ENCODE measurements at places on chromosomes 3 and 15. TPM values are rescaled to one million over a fixed set of nuclear protein-coding genes. Genes with fewer than 3 reads are reported as not detected.
A peak's percentile ranks its signal among the peaks of the same experiment; 100 is the strongest.

The ANKRD63 gene
- total RNA-seq: not detected

DNA sequence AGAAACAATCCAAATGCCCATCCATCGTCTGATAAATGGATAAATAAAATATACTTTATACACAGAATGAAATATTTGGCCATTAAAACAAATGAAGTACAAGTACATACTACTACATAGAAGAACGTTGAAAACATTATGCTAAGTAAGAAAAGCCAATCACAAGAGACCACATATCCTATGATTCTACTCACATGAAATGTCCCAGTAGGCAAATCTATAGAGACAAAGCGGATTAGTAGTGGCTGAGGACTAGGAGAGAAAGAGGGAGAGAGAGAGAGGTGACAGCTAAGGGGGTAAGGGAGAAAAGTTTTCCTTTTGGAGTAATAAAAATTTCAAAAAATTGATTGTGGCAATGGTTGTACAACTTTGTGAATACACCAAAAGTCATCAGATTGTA, 147.0 kb downstream of the GREM1 start:
- no peak for DNase-seq
- peaks cover 40% of the 10 kb centered on the region for H3K4me1 ChIP-seq

DNA sequence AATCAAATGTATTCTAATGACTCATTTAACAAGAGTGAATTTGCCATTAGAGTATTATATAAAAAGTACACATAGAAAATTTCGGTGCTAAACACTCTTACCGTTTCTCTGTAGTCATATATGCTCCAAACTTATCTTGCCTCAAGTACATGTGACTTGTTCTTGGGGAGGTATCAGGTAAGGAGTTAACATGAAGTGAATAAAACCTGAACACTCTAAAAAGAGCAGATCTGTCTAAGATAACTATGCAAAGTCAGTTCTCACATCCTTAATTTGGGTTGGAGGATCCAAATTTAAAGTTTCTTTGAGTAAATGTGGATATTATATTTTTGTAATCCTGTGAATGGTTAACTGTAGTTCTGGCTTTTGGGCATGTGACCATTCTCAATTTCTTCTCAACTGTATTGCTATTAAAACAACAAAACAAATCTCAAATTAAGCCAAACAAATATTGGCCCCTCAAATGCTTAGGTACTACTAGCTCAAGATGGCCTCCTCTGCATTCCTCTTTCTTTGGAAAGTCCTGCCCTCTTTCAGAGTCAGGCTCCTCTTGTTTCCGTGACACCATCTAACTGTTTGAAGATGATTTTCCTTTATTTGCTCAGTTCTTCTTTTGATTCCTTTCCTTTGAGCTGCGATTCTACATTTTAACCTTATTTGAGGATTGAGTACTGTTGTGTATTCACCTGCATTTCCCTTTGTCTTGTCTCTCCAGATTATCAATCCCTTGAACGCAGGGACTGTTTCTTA, 4.2 kb downstream of the EDEM1 start:
- no peaks in the 10 kb centered on the region for H3K4me1 ChIP-seq
- no peak overlapping the region for H3K4me3 ChIP-seq
- DNase-seq: no peak
- peaks cover 7% of the 10 kb centered on the region for H3K27me3 ChIP-seq
- no peaks in the 10 kb centered on the region for H3K36me3 ChIP-seq

DNA sequence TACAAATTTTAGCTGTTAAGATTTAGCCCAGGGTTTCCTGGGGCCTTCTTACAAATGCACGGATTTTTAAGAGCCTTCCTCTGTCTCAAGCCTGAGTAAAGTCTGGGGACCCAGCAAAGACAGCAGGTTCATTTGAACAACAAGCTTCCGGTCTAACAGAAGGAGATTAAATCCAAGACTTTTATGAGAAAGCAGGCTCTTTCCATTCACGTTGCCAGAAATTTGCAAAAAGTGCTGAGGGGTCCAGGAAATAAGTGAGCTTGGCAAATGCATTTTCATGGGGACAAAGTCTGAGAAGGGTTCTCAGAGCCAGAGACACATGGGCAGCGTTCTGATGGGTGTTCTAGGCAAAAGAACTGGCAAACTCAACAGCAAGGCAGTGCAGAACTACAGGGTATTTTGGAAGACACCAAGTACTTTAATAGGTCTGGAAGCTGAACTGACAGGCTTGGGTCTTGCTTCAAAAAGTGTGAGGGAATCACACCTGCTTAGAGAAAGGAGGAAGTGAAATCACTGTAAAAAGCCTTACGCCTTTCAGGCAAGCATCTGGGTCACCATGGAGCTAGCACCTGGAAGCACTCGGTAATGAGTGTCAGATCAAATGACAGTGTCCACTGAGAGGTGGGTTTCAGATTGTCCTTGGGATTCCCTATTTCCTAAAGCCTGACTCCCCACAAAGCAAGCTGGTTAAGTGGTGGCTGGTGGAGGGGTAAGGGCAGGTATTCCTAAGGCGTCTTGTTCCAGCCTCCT, 115.8 kb upstream of the ARHGEF3 start:
- peaks cover 35% of the 10 kb centered on the region for H3K4me1 ChIP-seq
- DNase-seq: no peak
- H3K36me3 ChIP-seq: no peaks in the 10 kb centered on the region
- no peak overlapping the region for H3K4me3 ChIP-seq
- no peak overlapping the region for H3K27ac ChIP-seq

The SLC22A13 gene
- total RNA-seq: 0.21 TPM

The CRABP1 gene
- total RNA-seq: 454 TPM

- peak; percentile 77 for DNase-seq
- H3K27ac ChIP-seq: peak overlapping the region; percentile 89
- H3K27me3 ChIP-seq: peaks cover 13% of the 10 kb centered on the region
- no peaks in the 10 kb centered on the region for H3K36me3 ChIP-seq
- peaks cover 29% of the 10 kb centered on the region for H3K4me1 ChIP-seq
These were observed 985 bp downstream of the LCMT2 start for GRCh38 chr15:43329217-43329959.

The FRMD4B gene
- 13.0 TPM for total RNA-seq

GRCh38 chr3:185094697-185095096, 58.2 kb downstream of the C3orf70 start:
- no peaks in the 10 kb centered on the region for H3K27me3 ChIP-seq
- no peak overlapping the region for H3K27ac ChIP-seq
- no peak overlapping the region for H3K4me3 ChIP-seq
- no peak for DNase-seq
- H3K4me1 ChIP-seq: no peaks in the 10 kb centered on the region

The AMT gene
- 35.4 TPM for total RNA-seq

The ITIH4 gene
- 2.4 TPM for total RNA-seq

DNA sequence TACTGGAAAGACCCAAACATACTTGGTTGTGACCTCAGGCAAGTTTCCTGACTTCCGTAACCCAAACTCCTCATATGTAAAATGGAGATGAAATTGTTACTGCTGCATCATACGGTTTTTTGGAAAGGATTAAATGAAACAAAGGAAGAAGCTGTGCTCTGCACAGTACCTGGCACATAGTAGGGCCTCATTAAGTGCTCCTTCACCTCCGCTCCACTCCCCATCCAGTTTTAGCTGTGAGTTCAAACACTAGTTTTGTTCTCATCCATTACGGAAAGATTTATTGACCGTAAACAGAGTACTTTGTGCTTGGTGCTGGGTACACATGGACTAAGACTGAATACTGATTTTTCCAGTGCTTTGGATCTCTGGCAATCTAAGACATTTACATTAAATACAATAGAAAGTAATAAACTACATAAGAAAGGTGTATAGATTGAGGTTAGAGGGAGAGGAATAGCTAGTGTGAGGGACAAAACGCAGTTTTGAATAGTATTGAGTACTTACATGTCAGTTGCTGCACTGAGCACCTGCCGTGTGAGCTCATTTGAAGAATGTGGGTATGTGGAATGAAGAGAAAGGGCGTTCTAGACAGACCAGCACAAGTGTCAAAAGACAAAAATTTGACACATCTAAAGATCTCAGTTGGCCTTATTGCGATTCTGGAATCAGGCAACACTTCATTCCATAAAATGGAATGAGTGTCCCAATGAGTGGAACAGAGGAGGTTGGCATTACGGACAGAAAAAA, 594 bp upstream of the ICE2 start:
- peak overlapping the region; percentile 82 for H3K4me3 ChIP-seq
- peak; percentile 11 for DNase-seq
- H3K27me3 ChIP-seq: no peaks in the 10 kb centered on the region
- H3K4me1 ChIP-seq: peaks cover 19% of the 10 kb centered on the region
- H3K36me3 ChIP-seq: peaks cover 11% of the 10 kb centered on the region

DNA sequence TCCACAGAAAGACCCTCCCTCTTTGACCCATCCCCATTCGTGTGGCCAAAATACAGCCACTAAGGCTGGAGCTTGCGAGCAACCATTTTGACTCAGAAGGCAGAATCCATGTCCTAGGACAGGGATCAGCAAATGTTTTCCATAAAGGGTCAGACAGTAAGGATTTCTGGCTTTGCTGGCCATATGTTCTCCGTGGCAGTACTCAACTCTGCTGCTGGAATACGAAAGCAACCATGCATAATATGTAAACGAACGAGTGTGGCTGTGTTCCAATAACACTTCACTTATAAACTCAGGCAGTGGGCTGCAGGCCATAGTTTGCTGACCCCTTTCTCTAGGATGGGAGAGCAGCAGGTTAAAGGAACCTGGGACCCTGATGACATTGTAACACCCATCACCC, 77.6 kb upstream of the WNT5A start:
- no peaks in the 10 kb centered on the region for H3K36me3 ChIP-seq
- no peak for DNase-seq
- H3K4me1 ChIP-seq: no peaks in the 10 kb centered on the region
- no peak overlapping the region for H3K4me3 ChIP-seq

The ATP8B4 gene
- total RNA-seq: 2.7 TPM

DNA sequence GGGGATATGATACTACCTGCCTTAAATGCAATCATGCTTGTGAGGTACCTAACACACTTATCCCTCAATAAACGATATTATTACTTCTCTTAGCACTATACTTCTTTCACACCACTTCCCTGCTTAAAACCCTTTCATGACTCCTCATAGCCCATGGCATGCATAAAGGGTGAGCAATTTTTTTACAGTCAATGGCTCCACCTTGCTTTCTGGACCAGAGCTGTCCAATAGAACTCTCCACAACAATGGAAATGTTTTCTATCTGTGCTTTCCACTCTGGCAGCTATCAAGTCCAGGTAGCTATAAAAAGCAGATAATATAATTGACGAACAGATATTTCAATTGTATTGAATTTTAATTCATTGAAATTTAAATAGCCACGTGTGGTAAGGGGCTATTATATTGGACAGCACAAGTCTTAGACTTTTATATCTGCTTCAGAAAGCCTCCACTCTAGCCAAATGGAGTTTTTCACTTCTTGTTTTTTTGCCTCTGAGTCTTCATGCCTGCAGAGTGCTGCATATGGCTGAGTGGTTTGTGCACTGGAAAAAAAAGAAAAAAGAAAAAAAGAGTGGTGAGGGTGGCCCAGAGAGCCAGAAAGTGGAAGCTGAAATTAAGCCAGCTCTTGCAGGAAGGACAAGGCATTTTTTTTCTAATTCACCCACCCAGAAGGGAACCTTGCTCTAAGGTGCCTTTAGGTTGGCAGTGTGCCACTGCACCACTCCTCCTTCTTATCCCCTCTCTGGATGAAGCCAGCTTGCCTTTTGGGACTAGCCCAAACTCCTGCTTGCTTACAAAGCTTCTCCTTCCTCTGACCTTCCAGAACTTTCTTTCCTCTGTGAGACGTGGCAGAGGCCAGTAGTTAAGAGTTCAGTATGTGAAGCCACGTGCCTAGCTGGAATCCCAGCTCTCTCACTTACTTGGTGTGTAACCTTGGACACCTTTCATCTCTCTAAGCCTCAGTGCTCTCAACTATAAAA, 239.0 kb upstream of the LRTM1 start:
- no peak for DNase-seq
- H3K27ac ChIP-seq: no peak overlapping the region
- no peaks in the 10 kb centered on the region for H3K4me1 ChIP-seq
- H3K27me3 ChIP-seq: no peaks in the 10 kb centered on the region

The GTPBP8 gene
- 32.9 TPM for total RNA-seq

The SPCS1 gene
- 162 TPM for total RNA-seq

DNA sequence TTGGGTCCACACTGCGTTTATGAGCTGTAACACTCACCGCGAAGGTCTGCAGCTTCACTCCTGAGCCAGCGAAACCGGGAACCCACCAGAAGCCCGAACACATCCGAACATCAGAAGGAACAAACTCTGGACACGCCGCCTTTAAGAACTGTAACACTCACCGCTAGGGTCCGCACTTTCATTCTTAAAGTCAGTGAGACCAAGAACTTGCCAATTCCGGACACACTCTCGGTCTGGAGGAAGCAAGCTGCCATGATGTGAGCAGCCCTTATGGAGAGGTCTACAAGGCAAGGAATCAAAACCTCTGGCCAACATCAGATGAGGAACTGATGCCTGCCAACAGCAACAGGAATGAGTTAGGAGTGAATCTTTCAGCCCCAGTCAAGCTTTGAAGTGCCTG, 62.9 kb downstream of the SLC28A2 start:
- no peaks in the 10 kb centered on the region for H3K36me3 ChIP-seq
- peaks cover 3% of the 10 kb centered on the region for H3K4me1 ChIP-seq

The ACKR4 gene
- not detected for total RNA-seq

DNA sequence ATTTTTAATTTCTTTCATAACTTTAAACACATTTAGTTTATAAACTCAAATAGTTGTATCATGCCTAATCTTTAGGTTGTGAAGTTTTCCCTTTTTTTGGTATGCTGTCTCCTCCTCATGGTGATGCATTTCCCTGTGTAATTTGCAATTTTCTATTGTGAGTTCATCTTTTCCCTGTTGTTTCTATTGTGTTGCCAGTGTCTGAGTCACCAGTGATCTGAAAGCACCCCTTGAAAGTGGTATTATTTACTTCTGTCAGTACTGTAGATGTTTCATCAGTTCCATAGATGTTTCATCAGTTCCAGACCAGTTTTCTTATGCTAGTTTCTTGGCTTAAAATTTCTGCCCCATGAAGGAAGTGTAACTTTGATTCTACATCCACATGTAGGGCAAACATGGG, 80.6 kb downstream of the OXSM start:
- H3K36me3 ChIP-seq: no peaks in the 10 kb centered on the region
- no peaks in the 10 kb centered on the region for H3K27me3 ChIP-seq
- no peak for DNase-seq
- no peaks in the 10 kb centered on the region for H3K4me1 ChIP-seq
- H3K27ac ChIP-seq: no peak overlapping the region
- H3K4me3 ChIP-seq: no peak overlapping the region

DNA sequence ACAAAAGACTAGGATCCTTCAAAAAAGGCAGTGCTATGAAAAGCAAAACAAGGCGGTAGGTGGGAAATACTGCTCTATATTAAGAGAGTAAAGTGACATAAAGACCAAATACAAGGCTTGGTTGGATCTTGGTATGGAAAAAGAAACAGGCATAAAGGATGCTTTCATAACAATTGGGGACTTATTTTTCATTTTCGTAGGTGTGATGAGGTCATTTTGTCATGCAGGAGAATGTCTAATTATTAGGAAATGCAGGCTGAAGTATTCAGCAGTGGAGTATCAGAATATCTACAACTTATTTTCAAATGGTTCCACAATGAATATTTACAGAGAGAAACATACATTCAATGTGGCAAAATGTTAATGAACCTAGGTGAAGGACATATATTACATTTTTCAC, 9.0 kb downstream of the XPC start:
- H3K4me1 ChIP-seq: no peaks in the 10 kb centered on the region
- no peak overlapping the region for H3K4me3 ChIP-seq
- no peak for DNase-seq

Measured in neural progenitor cell (in vitro differentiated cells).